Activated T-helper 17 cell treated with anti-CD3 and anti-CD28 coated beads, Interleukin-2, amount 50 U/mL, for 72 hours (primary cell): ENCODE measurements at places on chromosomes 3 and 15. TPM values are rescaled to one million over a fixed set of nuclear protein-coding genes. Genes with fewer than 3 reads are reported as not detected.
A peak's percentile ranks its signal among the peaks of the same experiment; 100 is the strongest.

The FURIN gene
- 605 TPM for total RNA-seq

The GOLGA8T gene
- not detected for total RNA-seq

The KNG1 gene
- not detected for total RNA-seq

The PRR20G gene
- total RNA-seq = not detected

- ATAC-seq = no peak
Observed at GRCh38 chr3:35120026-35120425, 519.3 kb upstream of the ARPP21 start.

GRCh38 chr15:46441294-46442062 lies 806.6 kb downstream of the SQOR start:
- ATAC-seq = no peak

DNA sequence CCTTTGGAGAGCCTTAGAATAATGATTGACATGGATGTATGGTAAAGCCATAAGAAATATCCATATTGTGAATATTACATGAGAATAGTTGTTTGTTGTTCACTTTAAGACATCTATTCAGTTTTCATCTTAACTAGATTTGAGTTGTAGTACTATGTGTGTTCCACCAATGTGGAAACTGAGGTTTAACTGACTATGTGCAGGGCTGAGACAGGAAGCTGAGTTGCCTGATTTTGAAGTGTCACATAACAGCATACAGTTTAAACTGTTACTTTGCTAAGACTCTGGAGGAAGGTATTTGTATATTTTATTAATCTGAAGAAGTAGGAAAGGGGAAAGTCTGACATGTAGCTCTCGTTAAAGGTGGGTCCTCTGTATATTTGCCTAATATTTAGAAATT lies 2.1 kb downstream of the ECT2 start:
- no peak for ATAC-seq

DNA sequence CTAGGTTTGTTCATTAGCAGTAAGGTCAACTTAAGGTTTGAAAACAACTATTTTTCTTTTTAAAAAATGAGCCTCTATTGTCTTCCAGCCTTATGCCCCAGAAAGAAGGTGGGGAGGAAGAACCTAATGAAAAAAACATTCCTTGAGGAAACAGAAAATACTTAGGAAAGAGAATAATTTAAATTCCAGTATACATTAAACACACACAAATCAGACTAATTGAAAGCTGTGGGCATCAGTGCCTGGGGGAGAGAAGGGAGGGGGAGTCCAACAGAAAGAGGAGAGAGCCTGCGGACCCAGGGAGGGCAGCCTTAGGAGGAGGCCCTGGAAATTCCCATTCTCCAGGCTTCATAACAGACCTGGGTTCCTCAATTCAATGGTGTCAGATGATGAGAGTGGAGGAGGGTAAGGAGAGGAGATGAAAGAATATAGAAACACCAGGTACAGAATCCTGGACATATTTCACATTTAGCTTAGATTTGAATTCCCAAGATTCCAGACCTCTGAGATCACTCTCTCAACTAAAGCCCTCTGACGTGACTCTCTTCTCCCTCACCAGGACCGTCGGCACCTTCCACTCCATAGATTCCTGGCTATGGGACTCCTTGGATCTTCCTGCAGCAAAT lies 320.5 kb upstream of the UMPS start:
- no peak for ATAC-seq

DNA sequence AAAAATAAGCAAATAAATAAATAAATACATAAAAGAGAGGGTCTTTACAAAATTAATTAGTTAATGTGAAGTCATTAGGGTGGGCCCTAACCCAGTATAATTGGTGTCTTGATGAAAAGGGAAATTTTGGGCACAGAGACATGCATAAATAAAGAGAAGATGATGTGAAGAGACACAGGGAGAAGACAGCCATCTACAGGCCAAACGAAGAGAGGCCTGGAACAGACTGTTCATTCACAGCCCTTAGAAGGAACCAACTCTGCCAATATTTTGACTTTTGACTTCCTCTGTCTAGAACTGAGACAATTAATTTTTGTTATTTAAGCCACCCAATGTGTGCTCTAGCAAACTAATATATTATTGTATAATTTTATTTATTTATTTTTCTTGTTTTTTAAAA lies 29.6 kb upstream of the SELENOK start:
- no peak for ATAC-seq

- no peak for ATAC-seq
Observed at GRCh38 chr3:114565216-114565615, 271.4 kb downstream of the TIGIT start.

DNA sequence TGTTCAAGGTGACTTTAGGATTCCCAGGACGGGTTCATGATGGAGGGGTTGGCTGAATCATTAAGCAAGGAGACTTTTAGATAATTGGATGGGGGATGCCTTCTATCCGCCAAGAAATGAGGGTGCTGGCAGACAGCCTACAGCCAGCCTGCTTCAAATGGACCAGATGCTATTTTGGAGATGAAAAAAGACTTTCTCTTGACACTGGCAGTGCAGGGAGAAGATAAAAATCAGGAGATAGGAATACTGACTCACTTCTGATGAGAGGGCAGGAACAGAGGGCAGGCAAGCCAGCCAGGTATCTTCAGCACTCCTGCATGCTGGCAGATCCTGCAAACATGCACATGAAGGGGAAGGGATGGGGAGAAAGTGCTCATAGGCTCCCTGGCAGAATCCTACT lies 7.7 kb upstream of the SYN2 start:
- ATAC-seq = no peak

DNA sequence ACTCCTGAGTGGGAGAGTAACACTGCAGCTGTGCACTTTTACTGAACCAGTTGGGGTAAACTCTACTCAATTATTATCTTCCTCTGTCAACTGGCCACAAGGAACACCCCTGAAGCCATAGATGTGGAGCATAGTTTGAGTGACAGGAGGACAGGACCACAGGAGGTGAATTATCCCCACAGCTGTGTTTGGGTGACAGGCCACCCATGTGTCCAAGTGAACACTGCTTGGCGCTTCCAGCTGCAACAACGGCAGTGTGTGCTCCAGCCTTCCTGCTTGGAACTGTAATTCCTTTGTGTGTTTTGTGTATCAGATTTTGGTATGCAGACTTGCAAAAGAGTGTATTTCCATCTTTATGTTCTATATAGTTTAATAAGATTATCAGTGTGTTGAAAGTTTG lies 20.2 kb upstream of the TSPAN3 start:
- no peak for ATAC-seq

- no peak for ATAC-seq
Observed at GRCh38 chr3:120062474-120062873, 31.8 kb downstream of the GSK3B start.

GRCh38 chr3:16430717-16431630 lies 82.5 kb downstream of the RFTN1 start:
- ATAC-seq = no peak

GRCh38 chr3:178718995-178719635 lies 182.9 kb downstream of the KCNMB2 start:
- no peak for ATAC-seq

DNA sequence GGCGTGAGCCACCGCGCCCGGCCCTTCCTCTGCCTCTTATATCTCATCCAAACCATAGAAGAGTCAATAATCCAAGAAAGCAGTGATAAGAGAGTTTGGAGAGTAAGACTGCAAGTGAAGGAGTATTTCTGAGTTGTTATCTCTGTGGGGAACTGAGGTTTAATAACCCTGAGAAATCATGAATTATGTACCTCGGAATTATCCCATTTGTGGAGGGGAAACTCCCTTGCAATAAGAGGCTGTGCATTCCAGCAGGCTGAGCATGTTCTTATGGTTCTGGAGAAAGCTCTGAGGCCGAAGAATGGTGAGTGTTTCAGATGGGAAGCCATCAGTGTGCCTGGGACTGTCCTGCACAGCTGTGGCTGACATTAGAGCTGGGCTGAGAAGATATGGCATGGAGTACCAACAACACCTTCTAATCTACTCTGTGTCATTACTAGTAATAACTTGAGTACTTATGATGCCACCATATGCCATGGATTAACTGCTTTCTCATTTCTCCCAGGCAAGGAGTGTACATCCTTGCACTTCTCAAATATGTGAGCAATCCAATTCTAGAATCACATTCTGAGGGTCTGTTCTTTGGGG lies 31.4 kb upstream of the NOX5 start:
- no peak for ATAC-seq

GRCh38 chr15:60620708-60621107 lies 141.8 kb upstream of the ICE2 start:
- ATAC-seq = no peak

GRCh38 chr3:149018247-149018646 lies 26.9 kb downstream of the GYG1 start:
- peak; percentile 21 for ATAC-seq
